Renal cortex interstitium (tissue), 15 donors: ENCODE measurements at places on chromosomes 7 and 10. TPM values are rescaled to one million over a fixed set of nuclear protein-coding genes. Genes with fewer than 3 reads are reported as not detected.

SLC18A3 gene
- polyA plus RNA-seq, result not detected

ELN gene
- 72.8 TPM for polyA plus RNA-seq

SFTPA1 gene
- polyA plus RNA-seq, result not detected

CFTR gene
- 8.4 TPM for polyA plus RNA-seq

PAOX gene
- 6.8 TPM for polyA plus RNA-seq

GRCh38 chr7:110548372-110548771 lies 542.6 kb upstream of the LRRN3 start:
- no peak for DNase-seq

DNA sequence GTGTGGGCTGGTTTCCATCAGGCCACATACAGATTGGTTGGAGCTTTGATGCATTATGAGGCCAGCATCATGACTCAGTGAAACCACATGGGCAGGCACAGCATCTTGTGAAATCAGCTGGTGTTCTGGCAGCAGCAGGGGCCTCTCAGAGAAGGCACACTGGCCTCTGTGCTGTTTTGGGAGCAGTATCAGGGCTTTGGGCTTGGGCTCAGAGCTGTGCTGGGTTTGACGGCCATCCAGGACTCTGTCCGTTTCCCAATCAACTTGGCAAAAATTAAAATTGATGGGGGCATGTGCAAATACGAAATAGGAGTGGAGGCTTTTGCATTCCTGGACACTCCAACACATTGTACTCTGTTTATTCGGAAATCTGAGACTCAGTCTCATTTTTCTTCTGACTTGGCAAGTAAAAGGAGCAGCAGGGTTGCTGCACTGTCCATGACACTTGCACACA lies 190.9 kb downstream of the BMPER start:
- DNase-seq, result peak; percentile 18

- no peak for DNase-seq
Observed at GRCh38 chr10:121157998-121158397, 306.8 kb downstream of the WDR11 start.
